Mesendoderm (in vitro differentiated cells): ENCODE measurements at places on chromosomes 11 and 22.

DNA sequence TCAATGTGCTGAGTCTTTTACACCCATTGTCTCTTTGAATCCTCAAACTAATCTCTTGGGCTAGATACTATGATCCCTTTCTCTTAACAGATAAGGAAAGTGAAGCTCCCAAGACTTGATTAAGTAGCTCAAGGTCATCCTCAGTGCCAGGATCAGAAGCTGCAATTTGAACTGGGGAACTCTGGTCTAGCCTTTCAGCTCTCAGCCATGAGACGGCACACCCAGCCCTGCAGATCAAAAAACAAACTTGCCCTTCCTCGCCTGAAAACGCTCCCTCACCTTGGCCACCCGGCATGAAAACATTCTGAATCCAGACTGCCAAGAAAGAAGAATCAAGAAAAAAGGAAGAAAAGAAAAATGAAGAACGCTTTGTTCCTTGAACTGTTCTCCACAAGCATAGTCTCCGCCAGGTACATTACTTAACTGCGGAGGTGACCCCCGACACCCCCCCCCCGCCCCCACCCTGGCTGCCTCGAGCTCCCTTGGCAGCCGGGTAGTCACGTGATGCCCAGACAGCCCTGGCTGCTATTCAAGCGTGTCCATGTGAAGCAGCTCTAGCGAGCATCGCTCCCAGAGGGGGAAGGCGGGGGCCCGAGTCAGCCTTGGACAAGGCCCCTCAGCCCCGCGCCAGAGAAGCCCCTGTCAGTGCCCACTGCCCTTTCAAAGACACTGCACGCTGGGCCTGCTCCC, 451.2 kb downstream of the MIAT start:
- peak; percentile 60 for DNase-seq

DNA sequence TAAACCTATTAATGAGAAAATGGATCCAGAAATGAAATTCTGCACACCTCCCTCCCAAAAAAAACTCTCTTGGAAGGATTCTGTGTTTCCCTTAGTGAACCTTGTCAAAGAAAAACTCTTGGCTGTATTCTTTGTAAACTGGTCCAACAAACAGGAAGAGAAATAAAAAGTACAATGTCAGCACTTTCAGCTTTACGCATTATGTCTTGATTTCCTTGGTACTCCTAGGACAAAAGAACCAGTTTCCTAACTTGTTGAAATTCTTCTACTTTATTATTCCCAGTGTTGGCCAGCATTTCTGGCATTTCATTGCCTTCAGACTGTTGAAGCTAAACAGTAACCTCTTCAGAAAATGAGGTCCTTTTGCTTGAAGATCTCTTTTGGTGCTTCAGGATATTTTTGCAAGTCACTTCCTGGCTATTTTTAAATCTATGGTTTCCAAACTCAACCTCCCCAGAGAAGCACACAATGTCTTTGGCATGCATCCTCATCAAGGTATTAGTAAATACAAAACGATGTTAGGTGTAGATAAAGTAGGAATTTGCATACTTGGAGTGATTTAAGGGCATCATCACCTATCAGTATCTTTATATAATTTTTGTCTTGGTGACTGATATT, 342.7 kb downstream of the AASDHPPT start:
- DNase-seq = no peak

DNA sequence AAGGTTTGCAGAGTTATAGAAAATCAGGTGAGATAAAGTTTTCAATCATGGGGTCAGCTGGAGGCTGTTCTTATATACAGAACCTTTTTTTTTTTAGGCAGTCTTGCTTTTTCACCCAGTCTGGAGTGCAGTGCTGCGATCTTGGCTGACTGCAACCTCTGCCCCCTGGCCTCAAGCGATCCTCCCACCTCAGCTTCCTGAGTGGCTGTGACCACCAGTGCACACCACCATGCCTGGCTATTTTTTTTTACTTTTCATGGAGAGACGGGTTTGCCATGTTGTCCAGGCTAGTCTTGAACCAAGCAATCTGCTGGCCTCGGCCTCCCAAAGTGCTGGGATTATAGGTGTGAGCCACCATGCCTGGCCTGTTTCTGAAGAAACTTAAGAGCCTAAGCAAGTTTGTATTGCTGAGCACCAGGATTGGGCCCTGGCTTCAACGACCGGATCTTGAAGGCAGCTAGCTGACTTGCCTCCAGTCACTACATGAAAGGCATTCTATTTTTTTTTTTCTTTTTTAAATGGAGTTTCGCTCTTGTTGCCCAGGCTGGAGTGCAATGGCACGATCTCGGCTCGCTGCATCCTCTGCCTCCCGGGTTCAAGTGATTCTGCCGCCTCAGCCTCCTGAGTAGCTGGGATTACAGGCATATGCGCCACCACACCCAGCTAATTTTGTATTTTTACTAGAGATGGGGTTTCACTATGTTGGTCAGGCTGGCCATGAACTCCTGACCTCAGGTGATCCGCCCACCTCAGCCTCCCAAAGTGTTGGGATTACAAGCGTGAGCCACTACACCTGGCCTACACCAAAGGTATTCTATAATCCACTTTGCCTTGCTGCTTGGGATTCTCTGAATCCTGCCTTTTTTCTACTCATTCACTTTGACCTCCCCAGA, 7.6 kb downstream of the XBP1 start:
- no peak for DNase-seq

DNA sequence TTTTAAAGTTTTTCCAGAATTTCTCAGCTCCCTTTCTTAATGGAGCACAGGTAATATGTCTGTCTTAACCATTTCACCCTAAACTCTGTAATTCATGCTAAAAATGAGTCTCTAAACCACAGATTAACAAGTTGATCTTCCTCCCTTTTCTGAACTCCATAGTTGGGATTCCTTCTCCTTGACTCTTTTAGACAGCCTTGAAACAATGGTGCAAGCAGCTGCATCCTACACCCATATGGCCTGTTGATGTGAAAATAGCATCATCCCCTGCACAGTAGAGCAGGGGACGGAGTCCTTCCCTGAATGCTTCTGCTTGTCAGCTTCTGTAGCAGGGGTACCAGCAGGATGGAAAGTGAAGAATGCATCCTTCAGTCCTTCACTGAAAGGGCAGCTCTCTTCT, 192.8 kb upstream of the SORL1-AS1 start:
- no peak for DNase-seq

- peak; percentile 49 for DNase-seq
Observed at GRCh38 chr11:101127197-101127698, 2.4 kb downstream of the PGR start.

- DNase-seq = no peak
Observed at GRCh38 chr11:112377946-112378345, 117.3 kb upstream of the PLET1 start.

GRCh38 chr11:130847517-130847916, 68.8 kb downstream of the SNX19 start:
- DNase-seq = no peak
